ENCODE measurements at places on chromosomes 4 and X. TPM values are rescaled to one million over a fixed set of nuclear protein-coding genes. Genes with fewer than 3 reads are reported as not detected.
A peak's percentile ranks its signal among the peaks of the same experiment; 100 is the strongest.

GRCh38 chr4:175716961-175717360 lies 95.1 kb downstream of the GPM6A start:
- H3K27ac ChIP-seq = no peak overlapping the region
- no peak overlapping the region for H3K4me3 ChIP-seq
- no peaks in the 10 kb centered on the region for H3K4me1 ChIP-seq

The S100G gene
- not detected for total RNA-seq

- H3K36me3 ChIP-seq = no peaks in the 10 kb centered on the region
- DNase-seq = peak; percentile 63
- H3K27ac ChIP-seq = no peak overlapping the region
- no peak overlapping the region for H3K4me3 ChIP-seq
Observed at GRCh38 chr4:2320152-2320551, 58.2 kb upstream of the MXD4 start.

DNA sequence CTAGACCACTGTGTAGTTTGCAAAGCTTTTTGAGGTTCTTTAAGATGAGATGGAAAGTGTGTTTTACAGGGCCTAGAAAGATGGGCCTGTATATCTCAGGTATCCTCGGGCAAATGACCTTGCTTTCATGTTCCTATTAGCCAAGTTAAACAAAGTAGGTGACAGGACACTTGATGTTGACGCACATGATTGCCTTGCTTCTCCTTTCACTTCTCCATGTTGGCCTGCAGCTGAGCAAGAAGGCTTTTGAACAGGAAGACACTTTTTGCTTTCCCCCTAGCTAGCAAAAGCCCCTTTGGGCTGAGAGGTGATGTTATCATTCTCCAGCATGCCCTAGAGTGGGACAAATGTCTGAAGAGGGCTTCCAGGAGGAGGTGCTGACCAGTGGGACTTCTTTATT lies 202.1 kb downstream of the GPC3 start:
- H3K36me3 ChIP-seq = no peaks in the 10 kb centered on the region
- no peaks in the 10 kb centered on the region for H3K4me1 ChIP-seq
- no peak overlapping the region for H3K4me3 ChIP-seq
- H3K27me3 ChIP-seq = no peaks in the 10 kb centered on the region
- H3K27ac ChIP-seq = peak overlapping the region; percentile 72

The SRPX gene
- total RNA-seq = 0.20 TPM

All from natural killer cell (primary cell).